ENCODE measurements at places on chromosomes 5 and 9. TPM values are rescaled to one million over a fixed set of nuclear protein-coding genes. Genes with fewer than 3 reads are reported as not detected.

Gene PCDHGA6
- total RNA-seq = 3.9 TPM

Gene PLCXD3
- total RNA-seq = 2.6 TPM

Gene PCDHAC1
- total RNA-seq = 3.7 TPM

Gene SLC2A6
- total RNA-seq = 11.4 TPM

DNA sequence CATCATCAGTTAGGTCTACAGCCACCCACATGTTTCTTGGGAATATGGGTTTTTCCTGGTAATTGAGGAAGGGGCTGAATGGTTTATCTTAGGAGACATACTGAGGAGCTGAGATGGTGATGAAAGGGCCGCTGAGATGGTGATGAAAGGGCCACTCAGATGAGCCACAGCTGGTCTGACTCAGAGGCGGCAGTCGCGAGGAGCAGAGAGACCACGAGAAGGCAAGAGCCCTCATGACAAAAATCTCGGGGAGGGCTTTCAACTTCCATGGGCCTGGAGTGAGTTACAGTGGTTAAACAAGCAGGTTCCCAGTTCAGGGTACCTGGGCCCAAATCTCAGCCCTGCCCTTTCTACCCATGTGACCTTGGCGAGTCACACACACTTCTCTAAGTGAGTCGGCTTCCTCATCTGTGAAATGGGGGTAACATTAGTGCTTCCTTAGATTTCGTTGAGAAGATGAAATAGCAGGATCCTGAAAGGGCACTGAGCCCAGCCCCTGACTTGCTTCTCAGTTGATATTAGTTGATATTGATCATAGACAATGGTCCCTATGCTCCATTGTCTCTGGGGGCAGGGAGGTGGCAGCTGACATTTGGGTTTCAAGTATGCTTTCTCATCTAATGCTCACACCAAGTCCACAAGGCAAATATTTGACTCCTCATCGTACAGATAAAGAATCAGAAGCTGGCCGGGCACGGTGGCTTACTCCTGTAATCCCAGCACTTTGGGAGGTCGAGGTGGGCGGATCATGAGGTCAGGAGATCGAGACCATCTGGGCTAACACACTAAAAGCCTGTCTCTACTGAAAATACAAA lies 169.5 kb downstream of the RGS3 start:
- no peaks in the 10 kb centered on the region for H3K36me3 ChIP-seq
- H3K4me1 ChIP-seq = no peaks in the 10 kb centered on the region
- DNase-seq = peak; percentile 45
- no peaks in the 10 kb centered on the region for H3K27me3 ChIP-seq
- no peak overlapping the region for H3K27ac ChIP-seq

DNA sequence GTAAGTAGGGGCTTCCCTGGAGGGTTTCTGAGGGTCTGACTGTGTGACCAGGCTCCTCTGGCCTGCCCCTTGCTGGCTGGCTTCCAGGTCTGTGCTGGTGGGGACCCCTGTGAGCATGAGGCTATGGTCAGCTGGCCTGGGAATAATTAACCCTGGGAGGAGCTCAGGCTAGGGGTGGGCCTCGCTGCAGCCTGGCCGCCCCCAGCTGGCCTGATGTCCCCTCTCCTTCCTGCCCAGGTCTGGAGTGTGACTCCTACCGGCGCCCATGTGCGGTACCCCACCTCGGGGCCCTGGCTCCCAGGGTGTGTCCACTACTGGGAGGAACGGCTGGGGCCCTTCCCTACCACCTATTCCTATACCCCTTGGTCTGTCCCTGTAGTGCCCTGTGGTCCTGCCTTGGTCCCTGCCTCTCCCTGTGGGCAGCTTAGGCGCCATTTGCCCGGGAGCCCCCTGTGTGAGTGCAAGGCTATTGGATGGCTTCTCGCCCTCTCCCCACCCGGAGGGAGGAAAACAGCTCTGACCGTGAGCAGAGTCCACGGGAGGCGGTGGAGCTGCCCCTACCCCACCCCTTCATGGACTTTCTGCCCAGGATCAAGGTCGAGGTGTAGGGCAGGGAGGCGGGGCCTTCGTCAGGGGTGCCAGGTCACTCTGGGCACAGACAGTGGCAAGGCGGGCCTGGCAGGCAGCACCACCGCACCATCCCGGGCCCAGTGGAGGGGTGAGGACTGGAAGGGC lies 9.4 kb downstream of the RXRA start:
- no peak overlapping the region for H3K4me3 ChIP-seq
- H3K27me3 ChIP-seq = no peaks in the 10 kb centered on the region
- H3K36me3 ChIP-seq = no peaks in the 10 kb centered on the region
- no peak for DNase-seq

DNA sequence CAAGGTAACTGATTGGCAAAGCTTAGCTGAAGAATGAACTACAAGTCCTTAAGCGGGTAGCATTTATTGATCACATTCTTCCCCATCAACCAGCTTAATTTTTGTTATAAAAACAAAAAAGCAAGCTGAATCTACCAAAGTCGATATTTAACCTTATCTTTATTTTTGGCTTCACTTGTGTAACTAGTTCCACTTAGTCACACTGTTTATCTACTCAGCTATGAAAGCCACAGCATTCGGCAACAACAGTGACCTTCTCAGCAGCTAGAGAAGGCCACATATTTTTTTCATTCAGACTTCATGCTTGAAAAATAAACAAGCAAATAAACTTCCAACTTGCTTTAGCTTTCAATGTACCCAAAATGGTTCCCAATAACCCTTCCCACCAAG lies 69.4 kb downstream of the KLHL3 start:
- no peaks in the 10 kb centered on the region for H3K27me3 ChIP-seq
- peaks cover 14% of the 10 kb centered on the region for H3K4me1 ChIP-seq
- H3K4me3 ChIP-seq = no peak overlapping the region
- no peak for DNase-seq

DNA sequence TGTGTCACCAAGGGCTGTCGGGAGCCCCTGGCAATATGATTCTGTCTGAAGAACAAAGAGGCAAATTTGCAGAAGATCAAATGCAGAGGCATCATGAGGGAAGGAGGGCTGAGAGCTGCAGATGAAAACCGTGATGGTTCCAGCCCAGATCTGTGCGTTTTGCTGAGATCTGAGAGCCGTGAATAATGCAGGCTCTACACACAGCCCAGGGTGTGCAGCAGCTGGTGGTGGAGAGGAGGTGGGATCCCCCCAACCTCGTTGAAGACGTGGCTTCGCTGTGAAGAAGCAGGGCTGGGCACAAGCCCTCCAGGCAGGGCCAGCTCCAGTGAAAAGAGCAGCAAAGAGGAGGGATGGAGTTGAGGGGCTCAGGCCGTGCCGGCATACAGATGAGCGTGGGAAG lies 75.5 kb downstream of the TSPAN17 start:
- no peak overlapping the region for H3K4me3 ChIP-seq
- no peaks in the 10 kb centered on the region for H3K4me1 ChIP-seq
- DNase-seq = no peak
- H3K27me3 ChIP-seq = peaks cover 42% of the 10 kb centered on the region
- H3K27ac ChIP-seq = no peak overlapping the region

DNA sequence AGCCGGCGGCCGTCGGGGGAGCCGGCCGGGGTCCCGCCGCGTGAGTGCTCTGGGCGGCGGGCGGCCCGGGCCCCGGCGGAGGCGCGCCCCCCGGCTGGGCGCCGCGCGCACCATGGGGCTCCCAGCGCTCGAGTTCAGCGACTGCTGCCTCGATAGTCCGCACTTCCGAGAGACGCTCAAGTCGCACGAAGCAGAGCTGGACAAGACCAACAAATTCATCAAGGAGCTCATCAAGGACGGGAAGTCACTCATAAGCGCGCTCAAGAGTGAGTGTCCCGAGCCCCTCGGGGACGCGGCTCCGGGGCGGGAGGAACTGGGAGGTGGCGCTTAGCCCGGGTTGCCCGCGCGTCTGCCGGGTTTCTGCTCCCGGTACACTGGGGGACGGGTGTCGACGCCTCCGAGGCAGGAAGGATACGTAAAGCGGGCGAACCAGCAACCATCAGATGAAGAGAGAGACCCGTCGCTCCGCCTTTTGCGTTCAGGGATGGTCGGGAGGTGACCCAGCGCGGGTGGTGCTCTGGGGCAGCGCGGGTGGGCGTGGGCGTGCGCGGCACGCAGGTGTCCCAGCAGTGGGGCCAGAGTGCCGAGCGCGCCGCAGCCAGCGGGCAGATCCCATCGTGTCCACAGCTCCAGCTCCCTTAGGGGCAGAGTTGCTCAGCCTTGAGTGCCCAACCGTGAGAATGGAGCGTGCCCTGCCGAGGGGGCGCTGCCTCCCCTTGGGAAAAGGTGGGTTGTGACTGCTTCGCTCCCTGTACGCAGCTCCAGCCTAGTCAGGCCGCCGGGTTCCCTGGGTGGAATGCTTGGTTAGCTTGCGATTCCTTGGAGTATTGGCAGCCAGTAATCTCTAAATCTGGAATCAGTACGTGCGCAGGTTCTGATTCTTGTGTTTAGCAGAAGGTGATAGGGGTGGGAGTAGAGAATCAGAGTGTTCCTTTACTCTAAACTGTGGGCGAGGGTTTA lies 753 bp downstream of the ARHGAP26 start:
- peaks cover 25% of the 10 kb centered on the region for H3K4me1 ChIP-seq
- H3K27me3 ChIP-seq = no peaks in the 10 kb centered on the region
- DNase-seq = peak; percentile 84
- H3K27ac ChIP-seq = peak overlapping the region; percentile 82

GRCh38 chr9:76629205-76629990 lies 134.8 kb upstream of the PCA3 start:
- no peaks in the 10 kb centered on the region for H3K36me3 ChIP-seq
- no peaks in the 10 kb centered on the region for H3K27me3 ChIP-seq
- no peak for DNase-seq
- H3K27ac ChIP-seq = no peak overlapping the region
- no peaks in the 10 kb centered on the region for H3K4me1 ChIP-seq

DNA sequence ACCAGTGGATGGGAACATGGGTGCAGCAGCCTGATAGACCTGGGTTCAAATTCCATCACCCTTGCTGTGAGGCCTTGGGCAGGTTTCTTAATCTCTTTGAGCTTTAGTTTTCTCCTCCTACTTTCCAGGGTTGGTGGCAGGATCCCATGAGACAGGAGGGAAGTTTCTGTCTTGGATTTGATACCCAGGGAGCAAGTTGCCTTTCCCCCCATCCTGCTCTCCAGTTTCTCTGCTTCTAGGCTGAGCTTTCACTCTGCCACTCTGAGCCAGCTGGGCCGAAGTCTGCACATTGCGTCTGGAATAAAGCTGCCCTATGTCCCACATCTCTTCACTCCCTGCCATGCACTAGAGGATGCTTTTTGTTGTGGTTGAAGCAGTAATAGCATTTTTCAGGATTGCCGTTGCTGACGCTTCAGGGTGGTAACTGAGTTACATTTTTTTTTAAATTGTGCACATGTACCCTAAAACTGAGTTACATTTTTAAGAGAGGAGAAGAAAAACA lies 40.5 kb upstream of the ANGPTL2 start:
- H3K4me3 ChIP-seq = no peak overlapping the region
- H3K4me1 ChIP-seq = peaks cover 4% of the 10 kb centered on the region
- no peaks in the 10 kb centered on the region for H3K27me3 ChIP-seq
- no peaks in the 10 kb centered on the region for H3K36me3 ChIP-seq
- DNase-seq = no peak
- H3K27ac ChIP-seq = peak overlapping the region; percentile 11

DNA sequence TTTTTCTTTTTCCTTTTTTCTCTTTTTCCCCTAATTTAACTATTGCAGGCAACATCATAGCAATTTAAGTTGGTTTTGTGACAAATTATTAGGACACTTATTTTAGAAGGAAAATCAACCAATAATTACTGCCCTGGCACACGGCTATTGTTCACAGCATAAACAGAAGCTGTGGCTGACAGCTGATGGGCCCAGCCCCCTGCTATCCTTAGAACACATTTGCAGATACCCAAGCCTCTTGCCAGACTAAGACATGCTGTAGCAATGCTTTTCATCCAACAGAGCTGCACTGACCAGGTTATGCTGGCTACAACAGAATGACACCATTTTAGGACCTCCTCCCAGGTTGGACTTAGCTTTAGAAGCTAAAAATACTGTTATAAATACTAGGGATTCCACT lies 852.7 kb upstream of the DMAC1 start:
- H3K27ac ChIP-seq = no peak overlapping the region
- H3K36me3 ChIP-seq = no peaks in the 10 kb centered on the region
- no peaks in the 10 kb centered on the region for H3K27me3 ChIP-seq
- DNase-seq = no peak
- no peaks in the 10 kb centered on the region for H3K4me1 ChIP-seq
- H3K4me3 ChIP-seq = no peak overlapping the region

All from upper lobe of right lung (tissue), 1 donor.